Stimulated activated CD8-positive, alpha-beta memory T cell treated with anti-CD3 and anti-CD28 coated beads, Interleukin-4, amount 100 ng/mL, for 1 hour (primary cell): ENCODE measurements at places on chromosomes 5 and 9.

DNA sequence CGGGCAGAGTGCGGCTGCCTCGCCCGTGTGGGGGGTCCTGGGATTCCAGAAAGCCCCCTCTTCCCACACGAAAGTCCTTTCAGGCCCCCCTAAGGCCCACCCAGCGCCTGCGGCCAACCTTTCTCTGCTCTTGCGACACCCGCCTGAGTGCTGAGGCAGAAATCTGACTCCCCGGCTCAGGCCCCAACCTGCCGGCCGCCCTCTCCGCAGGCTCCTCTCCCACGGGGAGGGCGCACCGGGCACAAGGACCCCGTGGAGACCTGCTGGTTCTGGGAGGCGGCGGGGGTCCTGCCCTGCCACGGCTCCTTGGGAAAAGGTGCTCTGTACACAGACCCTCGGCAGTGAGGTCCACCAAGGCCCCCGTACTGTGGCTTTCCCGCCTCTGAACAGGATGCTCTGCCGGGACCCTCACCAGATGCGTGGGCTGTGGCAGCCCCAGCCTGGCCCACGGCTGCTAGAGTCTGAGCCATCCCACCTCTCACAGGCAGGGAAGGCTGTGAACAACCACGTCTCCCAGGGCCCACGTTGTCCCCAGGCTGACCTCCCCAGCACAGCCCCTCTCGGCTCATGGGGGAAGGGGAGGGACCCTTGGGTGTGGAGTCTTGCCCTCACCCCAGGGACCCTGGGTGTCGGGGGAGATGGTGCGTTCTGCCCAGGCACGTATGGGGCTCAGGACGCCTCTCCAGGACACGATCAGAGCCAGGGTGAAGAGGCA lies 41.5 kb upstream of the EGFL7 start:
- no peak for DNase-seq

GRCh38 chr5:59592101-59592500 lies 301.4 kb downstream of the PDE4D start:
- no peak for DNase-seq

DNA sequence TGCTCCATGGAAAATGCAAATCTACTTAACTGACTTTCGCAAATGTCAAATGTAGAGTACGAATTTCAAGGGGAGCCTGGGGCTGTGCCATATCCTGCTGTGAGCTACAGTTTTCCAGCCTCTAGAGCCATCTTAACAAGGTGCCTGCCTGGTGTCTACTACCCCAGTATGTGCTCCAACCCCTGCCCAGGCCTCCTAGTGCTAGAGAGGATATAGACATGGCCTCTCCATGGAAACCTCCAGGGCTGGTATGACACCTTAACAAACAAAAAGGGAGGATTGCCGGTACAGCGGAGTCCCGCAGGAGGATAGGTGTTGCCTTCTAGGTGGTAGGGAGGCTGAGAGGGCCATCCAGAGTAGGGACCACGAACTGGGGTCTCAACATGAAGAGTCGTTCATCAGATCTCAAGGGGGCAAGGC lies 13.6 kb upstream of the IL3 start:
- no peak for DNase-seq

DNA sequence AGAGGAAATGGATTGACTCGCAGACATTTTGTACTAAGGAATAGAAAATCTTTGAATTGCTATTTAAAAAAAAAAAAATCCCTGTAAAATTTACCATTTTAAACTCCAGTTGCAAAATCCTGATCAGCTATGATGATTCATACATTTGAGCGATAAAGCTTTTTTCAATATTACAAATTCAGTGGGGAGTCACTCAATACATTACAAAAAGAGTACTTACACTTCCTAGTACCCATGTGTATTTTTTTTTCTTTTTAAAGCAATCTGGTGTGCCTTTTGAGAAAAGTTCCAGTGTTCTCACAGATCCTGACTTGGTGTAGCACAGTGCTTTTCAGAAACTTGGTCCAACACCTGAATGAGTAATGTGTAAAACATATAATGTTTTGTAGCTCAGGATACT lies 54.3 kb downstream of the PIK3R1 start:
- no peak for DNase-seq

DNA sequence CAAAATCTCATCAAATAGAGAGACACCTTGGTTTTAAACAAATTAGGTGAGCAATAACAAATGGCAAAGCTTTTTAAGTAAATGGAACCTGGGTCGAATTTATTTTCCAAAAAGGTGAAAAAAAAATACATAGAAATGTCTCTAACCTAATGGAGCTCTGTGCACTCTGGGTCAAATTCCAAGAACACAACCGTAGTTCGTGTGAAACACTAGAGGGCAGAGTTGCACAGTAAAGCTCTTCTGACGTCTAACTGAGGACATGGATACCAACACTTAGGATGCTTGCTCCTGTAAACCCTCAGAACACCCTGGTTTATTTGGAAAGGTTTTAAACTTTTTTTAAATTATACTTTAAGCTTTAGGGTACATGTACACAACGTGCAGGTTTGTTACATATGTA lies 18.9 kb downstream of the MARCHF11 start:
- no peak for DNase-seq

DNA sequence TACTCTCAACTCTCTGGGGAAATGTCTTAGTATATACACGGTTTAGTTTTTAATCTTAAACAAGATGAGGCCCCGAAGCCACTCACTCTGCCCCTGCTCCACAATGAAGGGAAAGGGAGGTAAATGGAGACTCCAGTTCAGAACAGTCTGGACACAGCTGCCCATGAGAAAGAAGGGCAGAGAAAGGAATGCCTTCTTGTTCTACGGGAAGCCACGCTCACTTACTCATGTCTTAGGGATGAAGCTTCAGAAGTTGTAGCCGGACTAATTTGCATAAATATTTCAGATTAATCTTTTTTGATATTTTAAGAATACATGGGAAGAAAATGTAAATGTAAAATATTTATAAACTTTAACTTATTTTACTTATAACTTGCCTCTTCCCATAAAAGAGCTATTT lies 94.0 kb downstream of the COL23A1 start:
- no peak for DNase-seq

- no peak for DNase-seq
Observed at GRCh38 chr5:92909602-92909962, 671.4 kb downstream of the NR2F1-AS1 start.

- no peak for DNase-seq
Observed at GRCh38 chr5:179906795-179907555, 722 bp downstream of the TBC1D9B start.

DNA sequence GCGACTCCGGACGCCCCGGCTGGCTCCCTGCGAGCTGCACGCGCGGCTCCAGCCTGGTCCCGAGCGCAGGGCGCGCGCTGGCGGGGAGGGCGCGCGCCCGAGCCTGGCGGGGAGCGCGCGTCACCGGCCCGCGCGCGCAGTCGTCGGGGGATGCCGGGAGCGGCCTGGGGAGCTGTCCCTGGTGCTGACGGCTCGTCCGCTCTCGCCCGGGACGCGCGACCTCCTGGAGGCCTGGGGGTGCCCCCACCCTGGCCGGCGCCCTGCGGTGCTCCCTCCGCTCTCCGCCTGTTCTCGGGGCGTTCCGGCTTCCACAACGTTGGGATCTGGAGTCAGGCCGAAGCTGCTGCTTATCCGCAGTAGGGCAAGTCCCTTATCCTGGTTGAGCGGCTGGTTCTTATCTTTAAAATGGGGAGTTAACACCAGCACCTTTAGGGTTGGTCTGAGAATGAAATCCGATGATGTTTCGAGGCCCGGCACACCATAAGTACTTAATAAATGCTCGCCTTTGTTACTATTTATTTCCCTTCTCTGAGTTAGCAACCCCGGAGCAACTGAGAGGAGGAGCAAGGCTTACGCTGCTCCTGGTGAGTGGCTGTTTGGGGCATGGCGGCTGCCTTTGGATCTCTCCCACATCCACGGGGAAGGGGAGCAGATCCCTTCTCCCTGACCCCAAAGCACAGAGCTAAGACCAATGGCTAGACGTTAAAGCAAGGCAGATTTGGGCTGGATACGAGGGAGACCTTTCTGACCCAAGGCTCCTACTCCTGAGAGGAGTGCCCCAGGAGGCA lies at the start of gene FAM163B:
Gene FAM163B, minus strand, starts transcription at position 79 of the 788 bp plus-strand sequence. CDS start 29,166 bp downstream, outside the sequence.
- no peak for DNase-seq

GRCh38 chr5:100402071-100402470 lies 133.1 kb upstream of the FAM174A start:
- DNase-seq, result no peak

DNA sequence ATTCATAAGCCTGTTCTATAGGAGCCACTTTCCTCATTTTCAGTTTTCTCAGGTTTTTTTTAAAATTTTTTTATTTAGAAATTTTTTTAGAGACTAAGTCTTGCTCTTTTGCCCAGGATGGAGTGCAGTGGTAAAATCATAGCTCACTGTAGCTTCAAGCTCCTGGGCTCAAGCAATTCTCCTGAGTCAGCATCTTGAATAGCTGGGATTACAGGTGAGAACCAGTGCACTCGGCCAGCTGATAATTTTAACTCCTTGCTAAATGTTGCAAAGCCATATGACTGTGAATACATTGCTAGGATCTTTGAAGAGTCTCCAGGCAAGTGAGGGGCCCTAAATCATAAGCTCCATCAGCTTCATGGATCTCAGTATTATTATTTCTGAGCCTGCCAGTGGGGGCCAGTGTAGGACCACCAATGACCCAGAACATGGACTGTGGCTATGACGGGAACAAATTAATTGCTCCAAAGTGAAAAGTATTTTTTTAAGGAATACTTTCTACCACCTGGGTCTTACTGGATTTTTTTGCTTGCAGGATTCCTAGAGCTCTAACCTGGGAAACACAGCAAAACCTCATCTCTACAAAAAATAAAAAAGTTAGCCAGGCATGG lies 5.7 kb upstream of the GAPVD1 start:
- DNase-seq, result no peak
